Liver (tissue), 10 donors: ENCODE measurements at places on chromosomes 4 and X.

DNA sequence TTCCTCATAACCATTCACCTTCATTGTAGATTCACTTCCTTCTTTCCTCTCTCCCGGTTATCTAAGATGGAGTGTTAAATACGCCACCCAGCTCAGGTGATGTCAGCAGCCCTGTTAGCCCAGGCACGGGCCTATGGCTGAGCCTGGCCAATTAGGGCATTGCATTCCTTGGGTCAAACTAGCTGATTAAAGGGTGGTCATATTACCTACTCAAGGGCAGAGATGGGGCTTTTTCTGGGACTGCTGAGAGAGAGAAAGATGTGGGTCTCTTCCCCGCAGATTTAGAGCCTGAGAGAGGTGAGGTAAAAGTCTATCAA, 39.9 kb upstream of the AFAP1 start:
- DNase-seq, result no peak

DNA sequence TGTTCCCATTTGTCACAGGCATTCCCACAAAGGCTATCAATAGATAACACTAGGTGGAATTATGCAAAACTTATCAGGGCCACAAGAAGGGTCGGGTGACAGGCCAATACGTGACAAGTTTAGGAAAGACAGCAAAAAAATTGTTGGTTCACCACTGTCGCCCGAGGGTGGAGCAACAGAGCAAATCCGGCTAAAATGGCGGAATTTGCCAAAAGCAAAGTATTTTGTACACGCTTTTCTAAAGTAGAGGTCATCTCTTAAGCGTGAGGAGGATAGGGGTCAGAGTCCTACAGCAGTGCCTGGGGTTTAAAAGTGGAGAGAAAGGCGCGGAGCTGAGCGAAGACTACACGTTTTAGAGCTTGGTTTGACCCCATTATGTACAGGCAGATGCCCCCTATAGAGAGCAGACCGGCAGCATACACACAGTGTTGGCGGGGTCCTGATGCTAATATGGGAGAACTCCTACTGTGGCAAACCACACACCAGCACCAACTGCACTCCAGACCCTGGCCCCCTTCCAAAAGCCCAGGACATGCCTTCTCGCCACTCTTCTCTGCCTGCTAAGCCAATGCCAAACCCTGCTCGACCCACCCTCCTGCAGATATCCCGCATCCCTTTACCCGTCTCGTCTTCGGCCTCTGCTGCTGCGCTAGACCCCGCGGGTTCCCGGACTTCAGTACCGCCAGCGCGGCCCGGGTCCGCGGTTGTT, 733 bp downstream of the CCNA2 start:
- peak; percentile 62 for DNase-seq

DNA sequence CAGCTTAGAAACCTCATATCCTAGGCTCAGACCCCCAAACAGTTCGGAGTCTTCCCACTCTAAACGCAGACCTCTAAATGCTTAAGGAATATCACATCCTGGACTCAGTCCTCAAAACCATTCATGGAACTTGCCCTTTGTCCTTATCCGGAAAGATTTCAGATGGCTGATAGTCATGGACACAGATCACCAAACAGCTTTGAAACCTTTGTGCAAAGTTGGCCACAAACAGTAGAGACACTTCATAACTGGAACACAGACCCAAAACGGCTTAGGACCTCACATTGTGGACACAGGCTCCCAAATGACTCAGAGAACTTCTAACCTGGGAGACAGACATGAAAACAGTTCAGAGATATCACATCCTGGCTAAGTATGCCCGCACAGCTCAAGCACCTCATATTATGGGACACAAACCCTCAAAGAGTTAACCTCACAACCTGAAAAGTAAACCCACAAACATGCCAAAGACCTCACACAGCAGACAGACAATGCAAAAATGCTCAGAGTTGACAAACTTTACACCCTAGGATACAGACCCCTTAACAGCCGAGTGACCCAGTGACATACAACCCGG, 15.5 kb downstream of the SUV39H1 start:
- no peak for DNase-seq

GRCh38 chr4:41172786-41173185, 41.6 kb downstream of the APBB2 start:
- no peak for DNase-seq

DNA sequence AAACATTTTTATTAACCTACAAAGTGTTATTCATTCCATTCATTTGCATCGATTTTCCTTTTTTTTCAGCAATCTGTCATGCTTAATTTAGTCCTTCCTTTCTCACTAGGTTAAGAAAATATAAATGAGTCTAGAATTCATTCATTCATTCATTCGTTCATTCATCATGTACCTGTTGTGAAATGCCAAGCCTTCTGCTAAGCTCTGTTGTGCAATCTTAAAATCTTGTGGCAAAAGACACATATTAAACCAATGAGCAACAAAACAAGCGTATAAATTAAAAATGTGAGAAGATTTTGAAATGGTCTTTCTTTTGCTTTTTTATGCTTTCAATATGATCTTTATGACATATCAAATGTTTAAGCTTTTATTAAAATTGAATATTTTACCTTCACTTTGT, 88.6 kb upstream of the MAD2L1 start:
- DNase-seq, result no peak

- DNase-seq, result no peak
Observed at GRCh38 chr4:103591841-103592240, 127.9 kb downstream of the TACR3 start.

- no peak for DNase-seq
Observed at GRCh38 chr4:154471526-154472331, 19.9 kb downstream of the DCHS2 start.

DNA sequence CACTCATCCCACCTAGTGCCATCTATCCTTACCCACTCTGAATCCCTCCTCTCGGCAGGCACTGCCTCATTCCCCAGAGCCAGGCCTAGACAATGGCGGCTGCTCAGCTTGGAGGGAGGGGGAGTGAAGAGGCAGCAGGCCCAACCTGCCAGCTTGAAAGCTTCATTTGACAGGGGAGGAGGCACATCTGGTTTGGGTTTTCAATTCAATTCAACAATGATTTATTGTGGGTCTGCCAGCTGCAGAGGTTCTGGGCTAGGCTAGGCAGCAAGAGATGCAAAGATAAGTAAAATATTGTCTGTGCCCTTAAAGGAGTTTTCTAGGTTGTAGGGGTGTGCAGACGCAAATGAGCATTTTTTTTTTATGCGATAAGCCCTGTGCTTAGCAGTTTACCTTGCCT, 58.5 kb downstream of the RTL9 start:
- DNase-seq, result no peak

- no peak for DNase-seq
Observed at GRCh38 chr4:174709526-174709925, 119.5 kb downstream of the GLRA3 start.

DNA sequence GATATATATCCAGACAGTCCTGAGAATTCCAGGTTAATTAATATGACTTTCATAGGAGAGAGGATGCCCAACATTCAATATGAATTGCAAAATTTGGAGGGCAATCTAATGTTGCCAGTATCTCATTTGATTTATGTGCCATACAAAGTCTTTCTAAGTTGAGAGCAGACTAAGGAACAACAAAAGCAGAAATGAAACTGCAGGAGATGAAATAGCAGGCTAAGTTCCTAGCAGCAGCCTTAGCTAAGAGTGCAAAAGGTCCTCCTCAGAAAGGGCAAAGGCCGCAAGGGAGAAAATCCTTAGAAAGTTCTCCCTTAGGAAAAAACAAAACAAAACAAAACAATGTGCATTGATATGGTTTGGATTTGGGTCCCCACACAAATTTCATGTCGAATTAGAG, 602.9 kb upstream of the HTR2C start:
- DNase-seq, result no peak

DNA sequence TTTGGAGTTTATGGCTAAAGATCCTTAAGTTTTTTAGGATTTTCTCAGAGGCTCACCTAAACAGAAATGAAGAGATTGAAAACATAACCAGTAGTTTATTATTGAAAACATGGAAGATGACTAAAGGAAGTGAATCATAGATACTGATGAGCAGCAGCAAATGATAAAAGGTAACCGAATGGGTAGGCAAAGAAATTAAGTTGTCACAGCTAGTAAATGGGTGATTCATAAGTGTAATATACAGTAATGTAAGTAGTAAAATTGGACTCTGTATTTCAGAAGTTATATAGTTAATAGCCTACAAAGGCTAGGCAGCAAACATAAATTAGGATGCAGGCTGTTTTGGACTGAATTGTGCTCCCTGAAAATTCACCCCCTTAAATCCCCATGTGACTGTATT, 59.0 kb upstream of the ADGRA3 start:
- no peak for DNase-seq

- DNase-seq, result no peak
Observed at GRCh38 chr4:11534623-11535302, 106.1 kb upstream of the HS3ST1 start.

- DNase-seq, result no peak
Observed at GRCh38 chr4:107689912-107690587, 30.0 kb downstream of the PAPSS1 start.

DNA sequence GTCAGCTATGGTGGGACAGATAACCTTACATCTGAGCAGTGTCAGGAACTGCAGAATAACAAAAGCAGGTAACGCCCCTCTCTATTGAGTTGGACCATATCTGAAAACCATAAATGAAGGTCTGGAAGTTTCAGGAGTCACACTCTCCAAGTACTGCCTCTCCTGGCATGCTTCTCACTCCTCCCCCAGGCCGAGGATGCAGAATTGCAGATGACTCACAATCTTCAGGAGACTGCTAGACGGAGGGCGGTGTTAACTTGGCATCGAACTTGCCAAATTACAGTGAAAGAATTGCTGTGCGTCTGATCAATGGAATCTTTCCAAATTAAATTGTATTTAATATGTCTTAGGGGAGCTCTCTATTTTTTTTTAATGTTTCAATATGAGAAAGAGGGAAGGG, 67.1 kb upstream of the TRIM2 start:
- DNase-seq, result no peak
